ENCODE measurements at places on chromosomes 1 and 21.

DNA sequence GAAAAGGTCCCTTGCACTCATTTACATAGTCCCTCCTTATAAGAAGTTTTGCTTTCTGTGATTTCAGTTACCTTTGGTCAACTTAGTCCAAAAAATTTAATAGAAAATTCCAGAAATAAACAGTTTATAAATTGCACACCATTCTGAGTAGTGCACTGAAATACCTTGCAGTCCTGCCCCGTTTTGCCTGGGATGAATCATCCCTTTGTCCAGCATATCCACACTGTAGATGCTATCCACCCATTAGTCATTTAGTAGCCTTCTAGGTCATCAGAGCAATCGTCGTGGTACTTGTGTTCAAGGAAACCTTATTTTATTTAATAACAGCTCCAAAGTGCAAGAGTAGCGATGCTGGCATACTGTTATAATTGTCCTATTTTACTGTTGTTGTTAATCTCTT is 38.0 kb downstream of the SPRTN start:
- peak; percentile 42 for DNase-seq

- DNase-seq, result no peak
These were observed 178.9 kb upstream of the DPT start for GRCh38 chr1:168907786-168908348.

GRCh38 chr1:156098784-156099183 is 15.7 kb upstream of the LMNA start:
- DNase-seq, result no peak

DNA sequence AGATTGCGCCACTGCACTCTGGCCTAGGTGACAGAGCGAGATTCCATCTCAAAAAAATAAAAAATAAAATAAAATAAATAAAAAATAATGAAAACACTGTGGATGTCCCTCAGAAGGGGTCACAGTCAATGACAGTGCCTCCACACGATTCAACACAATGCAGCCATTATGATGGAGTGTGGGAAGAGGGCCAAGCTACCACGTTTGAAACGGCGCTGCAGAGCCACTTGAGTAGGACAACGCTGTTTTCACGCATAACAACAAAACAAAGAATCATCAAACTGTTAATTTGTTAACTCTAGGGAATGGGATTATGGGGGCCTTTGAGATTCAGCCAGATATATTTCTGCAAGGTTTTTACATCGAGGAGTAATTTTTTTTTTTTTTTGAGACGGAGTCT is 36.5 kb downstream of the NKAIN1 start:
- DNase-seq, result no peak

DNA sequence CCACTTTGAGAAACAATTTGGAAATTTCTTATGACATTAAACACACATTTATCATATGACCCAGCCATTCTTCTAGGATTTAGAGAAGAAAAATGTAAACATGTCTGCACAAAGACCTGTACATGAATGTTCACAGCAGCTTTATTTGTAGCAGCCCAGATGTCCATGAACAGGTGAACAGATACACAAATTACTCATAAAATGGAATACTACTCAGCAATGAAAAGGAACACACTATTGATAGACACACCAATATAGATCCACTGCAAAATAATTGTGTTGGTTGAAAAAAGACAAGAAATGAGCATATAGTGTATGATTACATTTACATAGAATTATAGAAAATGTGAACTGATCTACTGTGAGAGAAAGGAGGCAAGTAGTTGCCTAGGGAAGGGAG is 26.1 kb downstream of the ARHGEF11 start:
- no peak for DNase-seq

DNA sequence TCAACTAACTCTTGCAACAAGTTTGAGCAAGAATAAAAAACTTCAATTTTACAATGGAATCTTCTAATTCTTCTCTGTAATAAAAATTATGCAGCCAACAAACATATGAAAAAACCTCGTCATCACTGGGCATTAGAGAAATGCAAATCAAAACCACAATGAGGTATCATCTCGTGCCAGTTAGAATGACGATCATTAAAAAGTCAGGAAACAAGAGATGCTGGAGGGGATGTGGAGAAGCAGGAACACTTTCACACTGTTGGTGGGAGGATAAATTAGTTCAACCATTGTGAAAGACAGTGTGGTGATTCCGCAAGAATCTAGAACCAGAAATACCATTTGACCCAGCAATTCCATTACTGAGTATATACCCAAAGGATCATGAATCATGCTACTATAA is 327.5 kb upstream of the LYPLAL1 start:
- DNase-seq, result no peak

DNA sequence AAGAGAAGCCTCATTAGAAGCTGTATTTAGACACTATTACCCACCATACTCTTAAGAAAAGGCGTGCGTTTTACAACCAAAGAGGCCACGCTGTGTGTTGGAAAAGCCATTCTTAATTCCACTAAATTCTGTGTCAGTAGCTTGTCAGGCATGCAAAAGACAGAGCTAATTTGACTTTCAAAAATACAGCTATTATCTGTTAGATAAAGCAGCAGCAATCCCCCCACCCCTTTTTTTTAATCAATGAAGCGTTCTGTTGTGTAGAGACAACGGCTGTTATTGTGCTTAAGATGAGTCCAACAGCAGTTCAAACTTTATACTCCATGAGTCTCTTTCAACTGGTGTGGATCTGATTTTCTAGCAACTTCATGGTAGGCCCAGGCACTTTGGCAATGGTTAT is 43.5 kb downstream of the PLA2G4A start:
- no peak for DNase-seq

- DNase-seq, result no peak
These were observed 60.3 kb downstream of the LMX1A start for GRCh38 chr1:165296205-165296604.

DNA sequence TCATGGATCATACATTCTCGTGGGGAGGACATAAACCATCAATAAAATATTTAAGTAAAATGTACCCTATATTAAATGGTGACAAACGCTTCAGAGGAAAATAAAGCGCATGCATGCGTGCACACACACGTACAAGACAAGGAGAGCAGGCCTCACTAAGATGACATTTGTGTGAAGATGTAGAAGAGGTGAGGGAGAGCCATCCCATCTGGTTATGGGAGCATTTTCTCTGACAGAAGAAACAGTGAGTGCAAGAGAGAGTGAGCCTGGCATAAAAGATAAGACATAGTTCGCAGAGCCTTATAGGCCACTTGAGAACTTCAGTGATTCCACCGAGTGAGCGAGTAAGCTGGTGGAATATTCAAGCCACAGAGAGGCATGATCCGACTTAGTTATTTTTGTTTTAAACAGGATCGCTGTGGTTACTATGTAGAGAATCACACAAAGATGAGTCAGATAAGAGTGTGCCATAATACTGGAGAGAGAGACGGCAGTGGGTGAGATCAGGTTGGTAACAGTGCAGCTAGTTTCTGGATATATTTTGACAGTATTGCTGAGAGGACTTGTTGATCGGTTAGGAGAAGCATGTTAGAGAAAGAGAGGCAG is 624.2 kb downstream of the PLPP3 start:
- no peak for DNase-seq

DNA sequence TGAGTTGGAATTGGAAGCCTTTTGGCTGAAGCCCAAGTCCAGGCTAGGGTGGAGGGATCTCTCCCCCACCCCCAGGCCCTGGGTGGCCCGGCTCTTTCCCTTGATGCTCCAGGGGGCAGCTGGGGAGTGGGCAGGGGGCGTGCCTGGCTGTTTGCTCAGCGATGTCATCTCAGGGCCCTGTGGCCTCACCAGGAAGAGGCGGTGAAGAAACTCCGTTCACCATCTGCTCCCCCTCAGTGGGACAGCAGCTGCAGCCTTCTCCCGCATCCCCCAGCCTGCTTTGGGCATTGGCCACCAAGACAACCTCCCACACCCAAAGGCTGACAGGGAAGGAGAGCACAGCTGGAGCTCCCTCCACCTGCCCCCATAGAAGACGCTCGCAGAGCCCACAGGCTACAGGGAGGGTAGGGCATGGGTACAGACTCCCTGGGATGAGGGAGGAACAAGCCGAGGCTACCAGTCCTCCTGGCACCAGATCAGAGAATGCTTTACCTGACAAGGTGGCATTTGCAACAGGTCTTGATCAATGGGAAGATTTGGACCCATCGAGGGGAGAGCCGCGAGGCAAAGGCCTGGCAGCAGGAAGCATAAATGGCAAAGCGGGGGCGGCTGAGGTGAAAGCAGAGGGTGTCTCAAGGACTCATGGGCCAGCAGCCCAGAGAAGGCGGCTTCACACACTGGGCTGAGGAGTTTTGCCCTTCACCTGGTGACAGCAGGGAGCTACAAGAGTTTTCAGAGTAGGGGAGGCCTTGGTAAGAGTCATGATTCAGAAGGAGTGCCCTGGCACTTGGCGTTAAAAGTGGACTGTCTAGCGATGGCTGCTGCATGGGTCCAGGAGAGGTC is 6.5 kb upstream of the GUCA2A start:
- no peak for DNase-seq

- no peak for DNase-seq
These were observed 180.5 kb upstream of the GORAB start for GRCh38 chr1:170351366-170351946.

- no peak for DNase-seq
These were observed 22.9 kb downstream of the RGL1 start for GRCh38 chr1:183827801-183828200.

- DNase-seq, result no peak
These were observed 864 bp upstream of the KRTAP12-3 start for GRCh38 chr21:44656868-44657267.

DNA sequence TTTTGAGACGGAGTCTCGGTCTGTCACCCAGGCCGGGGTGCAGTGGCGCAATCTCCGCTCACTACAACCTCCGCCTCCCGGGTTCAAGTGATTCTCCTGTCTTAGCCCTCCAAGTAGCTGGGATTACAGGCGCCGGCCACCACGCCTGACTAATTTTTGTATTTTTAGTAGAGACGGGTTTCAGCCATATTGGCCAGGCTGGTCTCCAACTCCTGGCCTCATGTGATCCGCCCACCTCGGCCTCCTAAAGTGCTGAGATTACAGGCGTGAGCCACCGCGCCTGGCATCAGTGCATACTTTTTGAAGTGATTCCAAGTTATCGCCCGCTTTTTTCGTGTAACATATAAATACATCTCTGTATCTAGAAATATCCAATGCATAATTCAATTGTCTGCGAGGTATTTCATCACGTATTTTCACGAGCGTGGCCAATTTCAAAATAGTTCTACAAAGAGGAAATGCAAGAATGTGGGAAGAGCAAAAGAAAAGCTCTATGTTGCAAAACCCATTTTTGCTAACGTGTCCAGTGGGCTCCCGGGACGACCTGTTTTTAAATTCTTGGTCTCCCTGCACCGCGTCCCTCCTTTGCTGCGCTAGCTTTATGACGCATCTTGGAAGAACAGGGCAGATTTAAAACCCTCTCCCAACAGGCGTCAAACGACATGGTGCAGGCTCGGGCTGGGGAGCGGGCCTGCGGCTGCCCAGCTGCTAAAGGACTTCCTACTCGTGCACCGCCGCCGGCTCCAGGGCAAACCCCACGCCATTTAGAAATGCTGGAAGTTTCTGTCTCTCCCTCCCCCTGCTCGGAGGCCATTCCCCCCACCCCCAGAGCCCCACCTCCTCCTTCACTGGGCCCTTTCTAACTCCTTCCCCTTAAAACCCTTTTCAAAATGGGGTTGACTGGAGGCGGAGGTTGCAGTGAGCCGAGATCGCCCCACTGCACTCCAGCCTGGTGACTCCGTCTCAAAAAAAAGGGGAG is 923 bp upstream of the IFNGR2 start:
- DNase-seq, result peak; percentile 81

DNA sequence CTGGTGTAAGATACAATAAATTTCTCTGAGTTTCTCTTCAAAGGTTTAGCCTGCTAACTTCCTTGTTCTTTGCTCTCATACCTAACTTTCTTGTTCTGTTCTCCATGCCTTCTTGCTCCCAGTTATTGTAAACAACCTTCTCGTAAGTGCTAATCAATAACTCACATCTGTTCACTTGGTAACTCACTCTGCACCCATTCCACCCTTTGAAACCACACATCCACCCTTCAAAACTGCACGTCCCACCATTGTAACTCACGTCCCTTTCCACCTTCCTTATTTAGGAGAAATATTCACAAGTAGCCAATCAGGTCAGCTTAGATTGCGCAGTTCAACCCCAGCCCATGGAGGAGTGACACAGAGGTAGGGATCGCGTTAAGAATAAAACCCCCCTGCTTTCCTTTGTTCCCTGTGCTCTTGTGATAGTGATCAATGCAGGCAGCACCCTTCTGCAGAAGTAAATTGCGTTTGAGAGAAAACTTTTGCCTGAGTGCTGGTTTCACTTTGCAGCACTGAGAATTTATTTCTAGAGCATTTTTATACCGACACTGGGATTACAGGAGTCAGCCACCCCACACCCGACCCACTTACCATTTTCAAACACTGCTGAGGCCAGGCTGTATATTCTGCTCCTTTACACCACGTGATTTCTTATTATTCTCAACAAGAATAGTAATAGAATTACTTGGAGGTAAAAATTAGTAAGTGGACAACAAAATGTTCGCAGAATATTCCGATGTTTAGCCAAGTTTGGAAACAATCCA is 789.2 kb upstream of the RGS18 start:
- DNase-seq, result peak; percentile 2

GRCh38 chr1:20948101-20948500 is 161.0 kb upstream of the HP1BP3 start:
- no peak for DNase-seq

DNA sequence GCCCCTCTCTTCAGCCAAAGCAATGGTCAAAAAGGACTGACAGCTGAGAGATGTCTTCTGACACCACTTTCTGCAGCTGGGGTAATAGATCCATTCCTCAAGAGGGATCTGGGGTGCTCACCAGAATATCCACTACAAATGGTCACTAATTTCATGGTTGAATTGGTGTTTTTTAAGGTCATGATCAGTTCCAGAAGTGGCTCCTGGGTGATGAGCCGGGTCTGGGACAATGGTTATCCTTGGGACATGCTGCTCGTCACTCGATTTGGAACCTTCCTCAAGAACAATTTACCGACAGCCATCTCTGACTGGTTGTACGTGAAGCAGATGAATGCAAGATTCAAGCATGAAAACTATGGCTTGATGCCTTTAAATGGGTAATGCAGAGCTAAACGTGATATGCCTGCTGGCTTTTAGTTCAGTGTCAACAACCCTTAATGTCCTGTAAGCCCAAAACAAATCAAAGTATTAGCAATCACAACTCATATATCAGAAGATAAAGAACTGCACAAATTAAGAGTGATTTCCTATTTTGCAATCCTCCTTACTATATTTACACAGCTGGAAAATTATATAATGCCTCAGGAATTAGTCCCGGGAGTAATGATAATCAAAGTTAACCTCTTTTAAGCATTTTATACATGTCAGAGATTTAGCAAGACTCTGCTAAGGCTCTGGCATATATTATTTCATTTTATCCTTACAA is 20.1 kb downstream of the FMO3 start:
- DNase-seq, result peak; percentile 23

Data from EL (cell line).